MCF 10A (cell line): ENCODE measurements at places on chromosomes 4 and X.
A peak's percentile ranks its signal among the peaks of the same experiment; 100 is the strongest.

GRCh38 chrX:104166735-104167436 is 633 bp downstream of the FAM199X start:
- no peak for DNase-seq

GRCh38 chr4:148845609-148846008 is 403.4 kb upstream of the NR3C2 start:
- no peak for DNase-seq

GRCh38 chrX:1894740-1895139 is 279.9 kb downstream of the ASMT start:
- no peak for DNase-seq

- DNase-seq, result no peak
Observed at GRCh38 chr4:1194010-1194900, 21.9 kb upstream of the SPON2 start.

- no peak for DNase-seq
Observed at GRCh38 chr4:15544248-15544729, 74.6 kb downstream of the CC2D2A start.

DNA sequence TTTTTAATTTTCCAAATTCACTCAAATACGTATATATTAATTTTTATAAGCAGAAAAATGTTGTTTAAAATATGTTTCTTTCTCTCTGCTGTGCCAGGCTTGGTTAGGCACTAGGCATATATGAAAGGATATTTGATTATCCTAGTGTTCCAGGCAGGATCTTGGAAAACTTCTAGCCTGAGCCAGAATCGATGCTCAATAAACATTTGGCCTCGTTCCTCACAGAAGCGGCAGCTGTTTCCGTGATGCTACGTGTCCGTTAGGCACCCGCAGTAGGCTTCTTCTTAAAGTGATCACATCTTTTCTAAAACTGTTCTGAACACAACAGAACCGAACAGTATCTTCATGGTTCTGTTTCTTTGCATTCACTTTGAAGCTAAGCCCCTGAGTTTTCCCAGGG is 50.1 kb upstream of the CRMP1 start:
- no peak for DNase-seq

- peak; percentile 83 for DNase-seq
Observed at GRCh38 chrX:10620121-10620699, at the start of gene MID1. Gene MID1 (minus strand): TSS chrX:10620585. CDS start chrX:10567547, 53,038 bp downstream.

DNA sequence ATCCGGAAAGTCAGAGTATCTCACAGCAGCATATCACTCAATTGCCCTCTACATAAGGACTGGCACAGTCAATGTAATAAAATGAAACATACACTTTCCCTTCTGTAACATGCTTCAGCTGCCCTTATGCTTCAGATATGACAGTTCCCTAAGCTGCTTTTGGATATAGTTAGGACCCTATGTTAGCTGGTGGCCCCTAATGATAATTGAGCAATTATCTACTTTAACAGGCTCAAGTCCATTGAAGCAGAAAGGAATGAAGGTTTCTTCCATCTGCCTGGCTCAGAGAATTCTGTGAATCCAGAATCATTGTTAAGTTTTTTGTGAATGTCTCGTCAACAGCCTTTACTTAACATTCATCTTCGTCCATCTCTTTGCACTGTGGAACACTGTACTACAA is 951.2 kb upstream of the DIAPH2 start:
- no peak for DNase-seq

- DNase-seq, result no peak
Observed at GRCh38 chrX:139172731-139173130, 357.8 kb upstream of the F9 start.

DNA sequence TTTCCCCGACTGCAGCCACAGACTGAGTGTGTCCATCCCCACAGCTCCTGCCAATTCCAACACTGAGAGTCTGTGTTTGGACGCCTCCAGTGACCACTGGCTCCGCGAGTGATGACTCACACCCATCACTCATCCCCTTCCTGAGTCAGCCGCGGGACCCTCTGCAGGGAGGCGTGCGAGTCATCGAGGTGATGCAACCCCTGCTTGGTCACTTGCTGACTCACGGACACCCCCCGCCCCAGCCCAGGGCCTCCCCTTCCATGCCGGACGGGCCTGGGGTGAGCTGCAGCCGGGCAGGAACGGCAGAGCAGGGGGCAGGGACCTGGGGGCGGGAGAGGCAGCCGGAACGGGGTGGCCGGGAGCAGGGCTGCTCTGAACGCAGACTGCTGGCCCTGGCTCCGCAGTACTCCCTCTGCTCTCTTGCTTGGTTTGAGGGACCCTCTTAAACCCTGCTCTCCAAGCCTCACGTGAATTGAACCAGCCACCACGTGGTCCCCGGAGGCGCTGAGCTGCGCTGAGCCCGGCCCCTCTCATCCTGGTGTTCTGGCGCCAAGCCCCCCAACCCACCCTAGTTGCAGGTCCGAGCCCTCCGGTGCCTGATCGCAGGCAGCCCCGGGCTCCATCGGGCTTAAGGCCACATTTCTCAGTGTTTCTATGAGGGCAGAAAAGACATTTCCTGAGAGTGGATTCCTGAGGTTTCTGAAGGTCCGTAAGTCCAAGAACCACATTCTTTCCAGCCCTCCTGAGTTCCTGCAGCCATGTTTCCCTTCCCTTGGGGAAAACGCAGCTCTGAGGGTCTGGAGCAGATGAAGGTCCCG is 32.4 kb downstream of the FGFRL1 start:
- peak; percentile 100 for DNase-seq

GRCh38 chr4:2898001-2898400 is 54.4 kb downstream of the ADD1 start:
- DNase-seq, result peak; percentile 14

- DNase-seq, result peak; percentile 38
Observed at GRCh38 chrX:3940000-3940610, 226.7 kb upstream of the PRKX start.

GRCh38 chr4:6778435-6778834 is 4.1 kb upstream of the KIAA0232 start:
- DNase-seq, result no peak

DNA sequence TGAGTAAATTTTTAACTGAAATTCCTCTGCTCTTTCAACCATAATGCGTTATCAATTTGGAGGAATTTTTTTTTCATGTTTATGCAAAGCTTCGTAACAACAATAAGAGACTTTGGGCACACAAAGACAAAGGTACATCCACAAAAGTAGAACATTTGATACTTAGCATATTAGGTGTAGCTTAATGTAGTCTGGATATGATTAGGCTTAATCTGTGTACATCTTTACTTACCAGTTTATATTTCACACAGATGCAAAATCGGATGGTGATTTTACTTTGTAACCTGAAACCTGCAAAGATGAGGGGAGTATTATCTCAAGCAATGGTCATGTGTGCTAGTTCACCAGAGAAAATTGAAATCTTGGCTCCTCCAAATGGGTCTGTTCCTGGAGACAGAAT is 20.3 kb downstream of the AIMP1 start:
- no peak for DNase-seq

GRCh38 chr4:138910914-138911336 is 104.7 kb upstream of the NOCT start:
- DNase-seq, result peak; percentile 89

GRCh38 chrX:104288961-104289360 is 34.2 kb upstream of the ESX1 start:
- DNase-seq, result no peak

DNA sequence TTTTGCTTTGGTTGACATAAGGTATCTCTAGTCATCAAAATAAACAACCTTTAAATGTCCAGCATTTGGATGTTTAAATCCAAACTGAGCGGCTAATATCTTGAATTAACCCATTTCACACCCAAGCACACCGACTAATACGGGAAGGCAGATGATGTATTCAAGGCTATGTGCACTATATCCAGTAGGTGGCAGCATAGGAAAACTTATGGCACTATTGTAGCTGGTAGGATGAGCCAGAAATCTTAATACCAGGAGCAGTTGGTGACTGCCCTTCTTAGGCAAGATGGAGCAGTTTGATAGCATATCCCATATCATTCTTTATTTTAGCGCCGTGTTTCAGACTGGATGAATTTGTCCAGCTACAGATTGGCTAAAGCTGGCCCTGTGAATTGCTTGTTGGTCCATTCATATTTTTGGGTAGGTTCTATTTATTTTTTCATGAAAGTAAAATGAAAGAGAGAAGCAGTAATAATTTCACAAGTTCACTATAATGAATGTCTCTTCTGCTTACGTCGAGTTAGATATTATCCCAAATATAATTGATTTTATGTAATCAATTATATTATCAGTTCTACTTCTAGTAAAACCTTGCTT is 24.4 kb downstream of the UCHL1 start:
- peak; percentile 91 for DNase-seq

DNA sequence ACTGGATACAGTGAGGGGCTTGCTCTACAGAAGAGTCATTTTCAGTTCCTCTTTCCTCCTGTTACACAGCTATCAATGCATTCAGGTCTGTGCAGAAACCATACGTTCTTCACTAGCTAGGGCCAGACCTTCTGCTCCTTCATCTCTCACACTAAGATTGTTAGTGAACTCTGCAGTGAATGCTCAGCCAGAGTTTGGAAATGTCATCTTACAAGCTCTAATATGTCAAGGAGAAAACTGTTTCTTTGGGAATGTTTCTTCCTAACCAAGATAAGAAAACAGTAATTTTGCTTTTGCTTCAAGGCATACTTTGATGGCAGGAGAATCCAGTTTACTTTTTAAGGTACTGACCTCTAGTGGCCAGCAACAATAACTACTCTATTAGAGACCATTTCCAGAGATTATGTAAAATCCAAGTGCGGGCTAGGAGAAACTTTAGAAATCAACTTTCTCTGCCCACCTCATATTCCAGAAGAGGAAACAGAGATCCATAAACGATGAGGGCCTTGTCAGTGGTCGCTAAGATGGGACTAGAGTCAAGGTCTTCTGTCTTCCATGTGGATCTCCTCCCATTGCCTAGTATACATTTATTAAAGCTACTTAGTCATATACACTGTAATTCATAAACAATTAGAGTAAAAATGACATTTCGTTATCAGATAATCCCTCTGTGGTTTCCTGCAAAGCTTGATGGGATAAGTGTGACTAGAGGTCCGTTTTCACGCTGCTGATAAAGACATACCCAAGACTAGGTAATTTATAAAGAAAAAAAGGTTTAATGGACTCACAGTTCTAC is 12.1 kb upstream of the CC2D2A start:
- peak; percentile 44 for DNase-seq

- DNase-seq, result peak; percentile 74
Observed at GRCh38 chr4:6327220-6327917, 57.7 kb downstream of the WFS1 start.

DNA sequence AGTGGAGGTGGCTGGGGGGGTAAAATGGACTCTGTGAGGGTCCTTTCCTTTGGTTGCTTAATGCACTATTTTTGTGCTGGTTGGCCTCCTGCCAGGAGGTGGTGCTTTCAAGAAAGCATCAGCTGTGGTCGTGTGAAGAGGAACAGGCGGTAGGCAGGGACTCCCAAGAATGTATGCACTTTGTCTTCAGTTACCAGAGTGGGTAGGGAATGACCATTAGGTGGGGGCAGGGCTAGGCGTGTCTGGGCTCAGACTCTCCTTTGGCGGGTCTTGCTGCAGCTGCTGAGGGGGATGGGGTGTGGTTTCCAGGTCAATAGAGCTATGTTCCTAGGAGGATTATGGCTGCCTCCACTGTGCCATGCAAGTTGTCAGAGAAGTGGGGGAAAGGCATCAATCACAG is 509.0 kb downstream of the PCDH19 start:
- no peak for DNase-seq

DNA sequence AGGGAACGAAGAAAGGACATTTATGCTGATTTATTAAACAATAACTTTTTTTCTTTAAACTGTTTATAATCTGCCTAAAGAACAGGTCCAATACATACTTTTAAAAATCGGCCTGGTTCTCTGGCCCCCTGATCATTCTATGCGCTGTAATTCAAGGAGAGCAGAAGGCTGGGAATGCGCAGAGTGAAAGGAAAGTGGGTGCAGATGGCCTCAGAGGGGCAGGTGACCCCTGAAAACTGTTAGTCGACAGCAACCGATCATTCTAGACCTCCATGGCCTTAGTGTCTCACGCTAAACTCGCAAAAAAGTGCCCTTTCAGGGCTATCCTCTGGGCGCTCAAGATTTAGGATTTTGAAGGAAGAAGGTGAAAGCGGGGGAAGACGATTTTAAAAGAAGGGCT is 2.2 kb downstream of the PDE5A start:
- DNase-seq, result no peak

DNA sequence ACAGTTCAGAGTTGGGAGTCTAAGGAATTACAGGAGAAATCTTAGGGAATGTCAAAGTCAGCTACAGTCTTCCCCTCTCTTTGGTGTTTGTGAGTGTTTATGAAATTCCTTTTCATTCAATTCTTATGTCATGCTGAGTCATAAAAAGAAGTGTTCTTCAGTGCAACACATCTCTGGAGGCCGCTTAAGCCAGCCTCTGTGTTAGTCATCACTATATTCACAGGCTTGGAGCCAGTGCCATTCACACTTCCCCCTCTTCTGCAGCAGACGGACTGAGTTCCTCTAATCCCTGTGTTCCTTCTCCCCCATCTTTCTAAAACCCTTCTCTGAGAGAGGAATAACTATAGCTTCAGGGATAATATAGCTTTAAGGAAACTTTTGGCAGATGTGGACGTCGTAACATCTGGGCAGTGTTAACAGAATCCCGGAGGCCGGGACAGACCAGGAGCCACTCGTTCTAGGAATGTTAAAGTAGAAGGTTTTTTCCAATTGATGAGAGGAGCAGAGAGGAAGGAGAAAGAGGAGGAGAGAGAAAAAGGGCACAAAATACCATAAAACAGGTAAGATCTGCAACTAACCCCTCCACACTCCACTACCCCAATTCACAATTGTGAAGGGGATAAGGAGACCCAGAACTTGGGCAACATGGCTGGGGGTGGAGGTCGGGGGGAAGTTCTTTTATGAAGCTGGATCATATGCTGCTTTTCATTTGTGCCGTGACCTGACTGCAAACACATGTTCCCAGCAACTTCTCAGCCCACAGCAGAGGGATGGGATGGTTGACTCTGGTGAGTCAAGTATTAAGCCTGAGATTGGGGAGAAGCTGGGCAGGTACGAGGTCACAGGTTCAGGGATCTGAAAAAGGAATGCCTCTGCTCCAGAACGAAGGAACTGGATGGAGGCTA is at the start of gene SRPX2:
TSS of gene SRPX2 (plus strand) at position 244 of the 905 bp plus-strand sequence. CDS start 2,124 bp downstream, outside the sequence.
- DNase-seq, result peak; percentile 86
